Aorta (tissue), 5 donors: ENCODE measurements at places on chromosomes 16 and 17.

GRCh38 chr17:17072546-17072945 is 30.3 kb downstream of the MPRIP start:
- no peaks in the 10 kb centered on the region for H3K27me3 ChIP-seq
- H3K4me1 ChIP-seq = no peaks in the 10 kb centered on the region
- no peak overlapping the region for H3K27ac ChIP-seq
- peak; percentile 26 for DNase-seq

DNA sequence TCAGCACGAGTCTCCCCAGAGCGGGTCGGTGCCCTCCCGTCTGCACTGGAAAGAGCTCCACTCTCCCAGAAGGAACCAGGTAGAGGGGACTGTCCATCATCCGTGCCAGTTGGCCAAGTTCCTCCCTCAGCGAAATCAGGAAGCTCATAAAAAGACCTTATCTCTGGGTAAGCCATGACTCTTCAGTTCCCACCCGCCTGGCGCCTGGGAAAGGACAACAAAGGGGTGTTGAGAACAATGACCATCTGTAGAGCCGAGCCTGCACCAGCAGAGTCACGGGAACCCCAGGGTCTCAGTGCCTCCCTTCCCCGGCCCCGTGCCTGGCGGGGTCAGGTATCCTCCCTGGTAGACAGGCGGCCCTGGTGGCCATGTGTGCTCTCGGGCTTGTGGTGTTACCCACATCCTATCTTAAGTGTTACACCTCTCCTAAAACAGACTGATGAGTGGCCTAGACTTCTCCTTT is 190.7 kb downstream of the AXIN2 start:
- no peaks in the 10 kb centered on the region for H3K4me1 ChIP-seq
- H3K4me3 ChIP-seq = no peak overlapping the region
- DNase-seq = no peak
- no peaks in the 10 kb centered on the region for H3K36me3 ChIP-seq
- no peak overlapping the region for H3K27ac ChIP-seq

GRCh38 chr17:82985428-82985805 is 94.0 kb upstream of the METRNL start:
- DNase-seq = no peak
- no peaks in the 10 kb centered on the region for H3K4me1 ChIP-seq
- no peaks in the 10 kb centered on the region for H3K27me3 ChIP-seq
- no peak overlapping the region for H3K27ac ChIP-seq
- no peaks in the 10 kb centered on the region for H3K36me3 ChIP-seq
- no peak overlapping the region for H3K4me3 ChIP-seq

DNA sequence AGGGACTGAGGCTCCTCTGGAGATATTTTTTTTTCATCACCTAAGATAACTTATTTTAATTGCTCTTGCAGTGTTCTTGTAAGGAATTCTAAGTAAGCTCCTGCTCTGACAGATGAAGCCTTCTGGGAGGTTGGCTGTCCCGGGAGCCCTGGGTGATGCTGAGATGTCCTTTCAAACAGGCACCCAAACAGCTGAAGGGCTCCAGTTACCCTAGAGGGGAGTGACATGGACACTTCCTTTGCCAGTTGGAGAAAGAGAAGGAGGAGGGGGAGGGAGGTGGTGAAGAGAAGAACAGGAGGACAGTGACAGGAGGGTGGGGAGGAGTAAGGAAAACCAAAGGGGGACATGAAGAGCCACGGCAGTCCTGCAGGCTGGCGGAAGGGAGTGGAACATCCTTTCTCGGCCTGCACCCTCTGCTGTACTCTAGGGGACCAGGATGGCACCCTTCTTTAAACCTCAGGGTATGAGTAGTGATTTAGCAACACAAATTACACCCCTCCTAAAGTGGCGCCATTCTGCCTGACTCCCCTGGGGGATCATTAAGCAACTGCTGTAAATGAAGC is 51.8 kb downstream of the MYH3 start:
- no peak overlapping the region for H3K27ac ChIP-seq
- DNase-seq = no peak
- H3K27me3 ChIP-seq = no peaks in the 10 kb centered on the region
- no peaks in the 10 kb centered on the region for H3K36me3 ChIP-seq
- H3K4me1 ChIP-seq = no peaks in the 10 kb centered on the region

GRCh38 chr17:66340720-66341119 is 38.3 kb downstream of the PRKCA start:
- no peak overlapping the region for H3K4me3 ChIP-seq
- H3K27me3 ChIP-seq = no peaks in the 10 kb centered on the region
- H3K36me3 ChIP-seq = no peaks in the 10 kb centered on the region
- no peak overlapping the region for H3K27ac ChIP-seq

DNA sequence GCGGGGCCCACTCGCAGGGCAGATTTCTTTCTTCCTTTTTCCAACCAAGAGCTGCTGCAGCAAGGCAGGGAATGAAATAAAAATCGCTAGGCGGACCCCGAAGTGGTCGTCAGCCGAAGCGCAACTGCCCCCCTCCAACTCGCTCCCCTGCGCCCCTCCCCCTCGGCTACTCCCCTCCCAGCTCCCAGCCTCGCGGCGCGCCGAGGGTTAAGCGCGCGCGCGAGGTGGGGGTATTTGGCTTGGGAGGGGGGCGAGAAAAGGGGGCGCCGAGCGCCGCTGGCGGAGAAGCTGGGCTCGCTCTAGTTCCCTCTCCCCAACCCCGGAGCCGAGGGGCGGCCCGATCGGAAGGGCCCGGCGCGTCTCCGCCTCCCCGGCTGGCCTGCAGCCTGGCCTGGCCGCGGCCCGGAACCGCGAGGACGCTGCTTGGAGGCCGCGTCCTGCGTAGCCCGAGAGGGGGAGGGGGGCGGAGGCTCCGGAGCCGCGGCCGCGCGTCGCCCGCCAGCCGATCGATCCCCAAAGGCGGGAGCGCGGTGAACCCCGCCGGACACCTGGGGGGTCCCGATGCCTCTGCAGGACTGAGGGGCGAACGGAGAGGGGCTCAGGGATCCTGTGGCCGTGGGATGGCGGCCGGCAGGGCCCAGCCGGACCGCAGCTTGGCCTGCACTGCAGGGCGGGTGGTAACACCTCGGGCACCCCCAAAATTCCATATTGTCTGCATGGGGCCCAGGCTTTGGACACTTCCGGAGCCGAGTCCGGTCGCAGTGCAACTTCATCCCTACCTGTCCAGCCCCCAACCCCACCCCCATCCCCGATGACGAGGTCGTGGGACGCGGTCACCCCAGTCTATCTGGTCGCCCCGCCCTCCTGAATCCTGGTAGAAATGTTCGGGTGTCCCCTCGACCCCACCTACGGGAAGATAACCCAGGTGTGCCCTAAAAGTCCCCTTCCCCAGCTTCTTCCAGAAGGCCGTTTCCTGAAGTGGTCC is 4.9 kb upstream of the CBX4 start:
- H3K27ac ChIP-seq = no peak overlapping the region
- no peaks in the 10 kb centered on the region for H3K36me3 ChIP-seq
- H3K27me3 ChIP-seq = no peaks in the 10 kb centered on the region
- DNase-seq = peak; percentile 86
- peak overlapping the region; percentile 30 for H3K4me3 ChIP-seq

GRCh38 chr16:87132361-87133014 is 184.7 kb downstream of the C16orf95 start:
- no peak for DNase-seq
- H3K27me3 ChIP-seq = no peaks in the 10 kb centered on the region
- H3K4me1 ChIP-seq = no peaks in the 10 kb centered on the region
- H3K4me3 ChIP-seq = no peak overlapping the region

GRCh38 chr17:55037828-55038227 is 69.3 kb downstream of the STXBP4 start:
- no peak overlapping the region for H3K4me3 ChIP-seq
- no peaks in the 10 kb centered on the region for H3K4me1 ChIP-seq
- no peak overlapping the region for H3K27ac ChIP-seq
- DNase-seq = no peak
- no peaks in the 10 kb centered on the region for H3K36me3 ChIP-seq

- no peaks in the 10 kb centered on the region for H3K4me1 ChIP-seq
- H3K36me3 ChIP-seq = no peaks in the 10 kb centered on the region
- H3K4me3 ChIP-seq = no peak overlapping the region
- H3K27me3 ChIP-seq = no peaks in the 10 kb centered on the region
- no peak for DNase-seq
These were observed 98.6 kb downstream of the USP22 start for GRCh38 chr17:20944014-20944865.

DNA sequence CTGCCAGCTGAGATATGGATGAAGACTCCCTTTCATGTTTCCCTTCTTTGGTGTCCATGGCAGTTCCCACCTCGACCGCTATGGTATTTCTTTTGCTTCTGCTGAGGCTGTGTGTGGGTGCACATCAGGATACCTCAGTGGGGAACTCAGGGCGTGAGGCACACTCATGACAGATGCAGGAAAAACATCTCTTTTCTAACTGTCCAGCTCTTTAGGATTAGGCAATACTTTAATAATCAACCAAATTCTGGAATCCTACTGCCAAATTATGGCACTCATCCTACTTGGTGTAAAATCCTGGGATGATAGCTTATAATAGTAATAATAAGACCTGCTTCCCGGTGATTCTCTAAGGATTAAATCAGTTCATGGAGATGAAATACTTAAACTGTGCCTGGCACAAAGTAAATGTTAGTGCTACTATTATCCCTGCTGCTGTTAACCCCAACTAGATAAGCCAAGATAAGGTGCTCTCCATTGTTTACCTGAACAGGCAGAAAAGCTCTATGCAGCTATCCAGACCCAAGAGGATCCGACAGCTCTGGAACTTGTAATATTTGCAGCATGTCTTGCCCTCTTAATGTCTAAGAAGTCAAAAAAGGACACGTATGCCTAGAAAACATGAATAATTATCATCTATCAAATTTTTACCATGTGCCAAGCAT is 543.3 kb downstream of the WWOX start:
- no peak overlapping the region for H3K4me3 ChIP-seq
- DNase-seq = no peak
- H3K27ac ChIP-seq = no peak overlapping the region
- H3K27me3 ChIP-seq = no peaks in the 10 kb centered on the region

- no peaks in the 10 kb centered on the region for H3K27me3 ChIP-seq
- H3K4me3 ChIP-seq = no peak overlapping the region
- DNase-seq = no peak
- H3K27ac ChIP-seq = no peak overlapping the region
- H3K36me3 ChIP-seq = no peaks in the 10 kb centered on the region
These were observed 1.6 kb downstream of the HOXB13 start for GRCh38 chr17:48726916-48727286.

DNA sequence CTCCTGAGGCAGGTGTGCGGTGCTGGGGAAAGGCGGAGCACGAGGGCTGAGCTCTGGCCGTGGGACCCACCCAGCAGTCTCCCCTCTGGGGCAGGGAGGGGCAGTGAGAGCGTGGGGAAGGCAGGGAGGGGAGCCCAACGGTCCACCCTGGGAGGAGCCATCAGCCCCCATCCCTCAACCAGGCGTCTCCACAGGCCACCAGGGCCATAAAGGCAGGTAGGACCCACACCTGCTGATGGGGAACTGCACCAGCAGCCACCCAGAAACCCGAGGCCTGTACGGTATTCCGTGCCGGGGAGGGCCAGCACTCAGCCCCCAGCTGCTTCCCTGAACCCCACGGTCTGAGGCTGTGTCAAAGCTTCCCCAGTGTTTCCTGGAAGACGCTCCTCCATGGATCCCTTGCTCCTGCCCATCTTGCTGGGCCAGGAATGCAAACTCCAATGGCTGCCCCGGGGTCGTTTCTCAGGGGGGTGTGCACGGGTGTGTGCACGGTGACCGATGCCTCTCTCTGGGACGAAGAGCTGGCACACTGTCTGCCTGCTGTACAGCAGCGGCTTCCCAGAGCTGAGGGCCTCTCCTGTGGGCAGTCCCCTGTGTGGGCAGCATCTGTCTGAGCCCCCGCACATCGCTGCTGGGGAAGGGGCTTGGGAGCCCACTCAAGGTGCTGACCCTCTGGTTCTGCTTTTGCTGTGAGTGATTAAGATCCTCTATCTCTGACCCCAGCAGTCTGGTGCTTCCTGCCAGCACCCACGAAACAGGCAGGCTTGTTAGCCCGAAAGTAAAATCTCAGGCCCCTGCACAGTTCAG is 17.2 kb upstream of the METRNL start:
- no peaks in the 10 kb centered on the region for H3K27me3 ChIP-seq
- H3K27ac ChIP-seq = no peak overlapping the region
- H3K36me3 ChIP-seq = no peaks in the 10 kb centered on the region
- H3K4me1 ChIP-seq = no peaks in the 10 kb centered on the region
- no peak for DNase-seq

DNA sequence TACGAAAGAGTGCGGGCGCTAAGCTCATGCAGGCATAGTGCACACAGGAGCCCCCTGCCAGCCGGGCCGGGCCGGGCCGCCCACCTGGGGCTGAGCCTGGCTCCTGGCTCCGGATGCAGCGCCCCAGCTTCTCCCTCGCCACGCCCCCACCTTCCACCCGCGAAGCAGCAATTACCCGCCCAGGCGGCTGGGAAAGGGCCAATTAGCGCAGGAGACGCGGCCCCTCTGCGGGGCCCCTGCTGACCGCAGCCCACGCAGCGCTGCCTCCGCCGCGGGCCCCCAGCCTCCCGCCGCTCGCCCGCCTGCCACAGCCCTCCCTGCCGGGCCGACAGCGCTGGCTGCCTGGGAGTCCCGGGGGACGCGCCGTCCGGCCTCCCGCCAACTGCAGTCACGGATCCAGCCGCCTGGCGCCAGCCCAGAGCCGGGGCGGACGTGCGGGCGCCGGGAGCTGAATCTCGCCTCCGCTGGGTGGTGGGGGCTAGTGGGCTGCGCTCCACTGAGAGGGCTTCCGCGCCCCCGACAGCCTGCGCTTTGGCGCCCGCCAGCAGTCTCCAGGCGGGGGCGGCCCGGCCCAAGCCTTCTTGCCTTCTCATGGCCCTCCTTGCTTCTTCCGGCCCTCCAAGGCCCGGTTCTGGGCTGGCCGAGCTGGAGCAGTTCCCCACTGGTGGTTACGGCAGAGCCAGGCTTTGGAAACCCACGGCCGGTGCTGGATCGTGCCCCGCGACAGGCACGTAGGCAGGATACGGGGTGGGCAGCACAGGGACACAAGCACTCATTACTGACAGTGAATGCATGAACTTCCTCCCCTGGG is 14.9 kb upstream of the CBFB start:
- H3K4me3 ChIP-seq = peak overlapping the region; percentile 27
- no peaks in the 10 kb centered on the region for H3K27me3 ChIP-seq
- H3K27ac ChIP-seq = peak overlapping the region; percentile 23

GRCh38 chr17:4340914-4341615 is 25.4 kb downstream of the UBE2G1 start:
- no peaks in the 10 kb centered on the region for H3K27me3 ChIP-seq
- no peaks in the 10 kb centered on the region for H3K36me3 ChIP-seq
- no peak overlapping the region for H3K27ac ChIP-seq
- DNase-seq = no peak
- peaks cover 4% of the 10 kb centered on the region for H3K4me1 ChIP-seq

GRCh38 chr16:2457946-2458345 is 2.0 kb upstream of the TEDC2 start:
- DNase-seq = no peak
- no peak overlapping the region for H3K4me3 ChIP-seq
- H3K27ac ChIP-seq = no peak overlapping the region

GRCh38 chr16:29972500-29972899 is 1.2 kb upstream of the TAOK2 start:
- no peak overlapping the region for H3K4me3 ChIP-seq
- H3K27ac ChIP-seq = no peak overlapping the region
- H3K4me1 ChIP-seq = peaks cover 4% of the 10 kb centered on the region
- DNase-seq = peak; percentile 10
- H3K27me3 ChIP-seq = no peaks in the 10 kb centered on the region

GRCh38 chr17:57619061-57619937 is 125.8 kb downstream of the CCDC182 start:
- no peaks in the 10 kb centered on the region for H3K27me3 ChIP-seq
- no peak overlapping the region for H3K27ac ChIP-seq
- peak; percentile 71 for DNase-seq
